ENCODE measurements at places on chromosomes 3 and 15. TPM values are rescaled to one million over a fixed set of nuclear protein-coding genes. Genes with fewer than 3 reads are reported as not detected.
A peak's percentile ranks its signal among the peaks of the same experiment; 100 is the strongest.

- DNase-seq: no peak
Measured at GRCh38 chr15:85397926-85398325, 17.5 kb downstream of the AKAP13 start.

GRCh38 chr3:188206787-188207186 lies 52.8 kb downstream of the LPP start:
- no peak for DNase-seq

Gene ZNF660
- 8.9 TPM for total RNA-seq

DNA sequence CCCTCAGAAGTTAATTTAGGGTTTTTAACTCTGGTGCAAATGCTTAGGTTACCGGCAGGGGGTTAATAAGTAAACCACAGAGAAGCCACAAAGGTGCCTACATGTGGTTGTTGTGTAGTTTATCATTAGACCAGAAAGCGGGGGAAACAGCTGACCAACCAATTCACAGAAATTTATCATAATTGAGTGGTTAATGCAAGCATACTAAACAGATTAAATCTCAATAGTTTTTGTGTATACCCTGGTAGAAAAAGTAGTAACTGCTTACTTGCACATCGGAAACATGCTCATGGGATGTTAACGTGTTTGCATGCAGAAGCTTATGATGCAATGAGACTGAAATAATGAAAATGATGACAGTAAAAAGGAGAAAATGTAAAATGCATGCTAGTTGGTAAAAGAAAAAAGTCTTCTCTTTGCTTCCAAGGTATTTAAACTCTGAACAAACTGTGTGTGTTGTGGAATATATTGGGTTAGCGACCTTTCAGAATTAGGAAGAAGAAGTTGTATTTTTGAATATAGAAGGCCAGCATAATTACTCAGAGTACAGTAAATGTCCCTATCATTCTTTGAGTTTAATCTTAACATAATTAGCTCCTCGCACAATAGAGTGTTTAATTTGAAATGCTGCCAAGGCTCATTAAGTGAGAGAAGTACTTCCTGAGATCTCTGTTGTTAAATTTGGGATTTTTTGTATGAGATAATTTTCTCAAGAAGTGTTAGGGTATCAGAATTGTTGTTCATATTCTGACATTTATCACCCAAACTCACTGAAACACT lies 316.2 kb downstream of the PTPRG start:
- no peak for DNase-seq

Gene OXTR
- 1.3 TPM for total RNA-seq

Gene SUCNR1
- 2.5 TPM for total RNA-seq

- DNase-seq: no peak
Measured at GRCh38 chr3:64612082-64612860, 75.5 kb downstream of the ADAMTS9 start.

DNA sequence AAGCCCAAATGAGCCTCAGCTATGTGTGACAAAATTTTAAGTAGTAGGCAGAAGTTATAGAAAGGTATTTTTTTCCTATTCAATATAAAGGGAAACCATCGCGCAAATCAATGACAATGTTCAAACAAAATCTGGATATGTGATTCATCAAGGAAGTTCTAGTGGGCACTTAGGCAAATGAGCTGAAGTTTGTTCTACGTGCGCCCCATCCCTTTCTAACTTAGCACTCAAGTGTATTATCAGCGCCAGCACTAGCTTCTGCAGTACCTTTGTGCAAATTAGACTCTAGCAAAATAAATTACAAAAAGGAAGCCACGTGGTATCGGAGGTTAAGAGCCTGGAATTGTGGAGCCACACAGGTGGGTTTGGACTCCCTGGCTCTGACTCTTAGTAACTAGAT lies 91.1 kb downstream of the TBL1XR1 start:
- DNase-seq: no peak

Gene RAD18
- total RNA-seq: 11.4 TPM

DNA sequence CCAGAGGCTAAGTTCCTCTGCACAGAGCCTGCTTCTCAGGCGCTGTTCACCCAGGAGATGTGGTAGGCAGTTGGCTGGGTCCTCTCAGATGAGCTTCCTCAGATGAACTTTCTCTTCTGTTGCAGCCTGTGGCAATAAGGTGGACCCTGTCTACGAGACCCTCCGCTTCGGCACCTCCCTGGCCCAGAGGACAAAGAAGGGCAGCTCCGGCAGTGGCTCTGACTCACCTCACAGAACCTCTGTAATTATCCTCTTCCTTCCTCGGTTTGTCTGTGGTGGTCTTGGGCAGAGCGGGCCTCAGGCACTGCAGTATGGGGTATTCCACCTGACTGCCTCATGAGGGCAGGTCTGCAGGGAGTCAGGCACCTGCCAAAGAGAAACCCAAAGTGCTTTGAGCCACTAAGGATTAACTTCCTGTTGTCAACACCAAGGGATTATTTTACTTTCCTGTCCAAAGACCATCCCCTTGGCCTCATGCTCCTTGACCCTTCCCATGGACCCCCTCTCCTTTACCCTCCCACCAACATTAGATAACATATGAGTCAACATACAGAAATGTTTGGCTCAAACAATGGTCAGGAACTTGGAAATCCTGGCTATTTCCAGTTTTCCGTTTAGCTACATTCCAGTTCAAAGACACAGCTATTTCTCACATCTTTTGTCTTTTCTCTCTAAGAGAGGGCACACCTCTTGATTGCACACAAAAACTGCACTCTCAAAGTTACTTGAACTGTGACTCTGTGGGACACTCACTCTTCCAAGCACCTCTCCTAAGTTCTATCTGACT lies 105.9 kb downstream of the STAC start:
- no peak for DNase-seq

Gene OR4F15
- total RNA-seq: not detected

DNA sequence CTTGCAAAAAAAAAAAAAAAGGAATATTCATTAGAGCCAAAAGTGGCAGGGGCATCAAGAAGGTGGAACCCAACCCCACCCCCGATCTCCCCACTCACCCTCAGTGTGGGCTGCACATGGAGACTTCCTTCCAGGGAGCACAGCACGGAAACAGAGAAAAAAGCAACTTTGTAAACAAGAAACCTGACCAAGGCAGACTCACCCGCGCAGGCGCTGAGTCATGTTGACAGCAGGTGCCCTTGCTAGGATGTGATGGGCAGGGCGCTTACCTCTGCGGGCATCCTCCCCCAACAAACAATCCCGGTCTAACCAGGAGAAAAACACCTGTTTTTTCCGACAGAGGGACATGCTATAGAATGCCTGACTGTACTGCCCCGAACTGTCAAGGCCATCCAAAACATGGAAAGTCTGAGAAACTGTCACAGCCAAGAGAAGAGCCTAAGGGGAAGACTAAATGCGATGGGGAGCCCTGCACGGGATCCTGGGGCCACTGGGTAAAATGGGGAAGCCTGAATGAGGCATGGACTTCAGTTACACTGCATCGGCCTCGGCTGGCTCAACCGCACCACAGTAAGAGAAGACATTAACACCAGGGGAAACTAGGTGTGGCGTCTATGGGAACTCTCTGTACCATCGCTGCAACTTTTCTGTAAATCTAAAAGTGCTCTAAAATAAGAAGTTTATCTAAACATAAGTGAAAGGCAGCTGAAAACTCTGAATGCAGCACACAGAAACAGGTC lies 66.7 kb upstream of the GATA2 start:
- no peak for DNase-seq

DNA sequence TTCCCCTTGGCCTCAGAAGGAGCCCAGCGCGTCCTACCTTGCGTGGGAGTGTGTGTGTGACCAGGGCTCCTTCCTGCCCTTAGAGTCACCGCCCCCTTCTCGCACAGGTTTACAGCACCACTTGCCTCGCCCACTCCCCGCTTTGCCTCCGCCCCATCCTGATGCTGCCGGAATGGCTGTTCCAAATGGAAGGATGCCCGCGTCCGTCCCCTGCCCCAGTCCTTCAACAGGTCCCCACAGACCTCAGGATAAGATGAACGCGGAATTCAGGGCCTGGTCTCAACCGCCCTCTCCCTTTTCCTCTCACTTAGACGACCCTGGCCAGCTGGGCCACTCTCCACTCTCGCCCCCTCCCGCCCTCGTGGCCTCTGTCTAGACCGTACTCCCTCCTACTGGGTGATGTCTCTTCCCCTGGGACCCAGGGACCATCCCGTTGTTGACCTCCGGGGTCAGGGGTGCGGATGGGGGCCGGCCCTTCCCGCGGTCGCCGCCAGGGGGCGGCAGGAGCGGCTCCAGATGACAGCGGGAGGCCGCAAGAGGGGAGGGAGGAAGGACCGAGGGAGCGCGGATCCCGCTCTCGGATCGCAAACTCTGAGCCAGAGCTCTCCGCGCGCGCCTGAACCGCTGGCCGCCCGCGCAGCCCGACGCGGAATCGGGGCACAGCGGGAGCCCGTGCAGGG lies at the start of gene THSD4:
Gene THSD4 (plus strand): TSS at position 585 of the 680 bp plus-strand sequence.
- DNase-seq: peak; percentile 73

- no peak for DNase-seq
Measured at GRCh38 chr3:57855943-57856342, 99.8 kb downstream of the SLMAP start.

Gene CLDN16
- total RNA-seq: 0.53 TPM

DNA sequence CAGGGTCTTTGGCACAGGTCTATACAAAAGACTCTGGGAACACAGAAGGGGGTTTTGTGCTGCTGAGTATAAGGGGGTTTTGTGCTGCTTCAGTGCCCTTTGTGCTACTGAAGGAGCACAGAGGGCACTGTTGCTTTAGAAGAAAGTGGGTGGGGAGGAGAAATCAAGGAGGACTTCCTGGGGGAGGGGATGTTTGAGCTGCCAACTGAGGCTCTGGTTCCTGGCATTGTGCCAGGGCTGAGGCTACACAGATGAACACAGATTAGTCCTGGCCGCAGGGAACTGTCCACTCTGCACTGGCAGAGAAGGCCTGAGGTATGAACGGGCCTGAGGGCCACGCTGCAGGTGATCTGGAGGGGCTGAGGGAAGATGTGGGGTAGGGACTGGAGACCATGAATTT lies 32.2 kb upstream of the SEC13 start:
- no peak for DNase-seq

Gene AVEN
- total RNA-seq: 11.4 TPM

Gene P2RY14
- total RNA-seq: 8.9 TPM

Gene UQCRC1
- 96.9 TPM for total RNA-seq

DNA sequence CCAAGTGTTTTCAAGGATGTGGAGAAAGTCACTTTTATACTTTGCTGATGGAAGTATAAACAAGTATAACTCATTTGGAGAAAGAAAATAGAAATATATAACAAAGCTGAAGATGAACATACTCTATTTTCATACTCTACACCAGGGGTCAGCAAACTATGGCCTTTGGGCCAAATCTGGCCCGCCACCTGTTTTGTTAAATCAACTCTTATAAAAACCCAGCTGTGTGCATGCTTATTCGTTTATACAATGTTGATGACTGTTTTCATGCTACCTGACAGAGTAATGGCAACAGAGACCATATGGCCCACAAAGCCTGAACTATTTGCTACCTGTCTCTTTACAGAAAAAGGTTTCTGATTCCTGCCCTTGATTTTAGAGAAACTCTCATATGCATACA lies 124.0 kb downstream of the NR1D2 start:
- no peak for DNase-seq

Gene SLC35A5
- 42.8 TPM for total RNA-seq

Gene FBLN2
- 236 TPM for total RNA-seq

Gene KCNAB1
- 6.2 TPM for total RNA-seq

Gene PPM1L
- total RNA-seq: 10.0 TPM

DNA sequence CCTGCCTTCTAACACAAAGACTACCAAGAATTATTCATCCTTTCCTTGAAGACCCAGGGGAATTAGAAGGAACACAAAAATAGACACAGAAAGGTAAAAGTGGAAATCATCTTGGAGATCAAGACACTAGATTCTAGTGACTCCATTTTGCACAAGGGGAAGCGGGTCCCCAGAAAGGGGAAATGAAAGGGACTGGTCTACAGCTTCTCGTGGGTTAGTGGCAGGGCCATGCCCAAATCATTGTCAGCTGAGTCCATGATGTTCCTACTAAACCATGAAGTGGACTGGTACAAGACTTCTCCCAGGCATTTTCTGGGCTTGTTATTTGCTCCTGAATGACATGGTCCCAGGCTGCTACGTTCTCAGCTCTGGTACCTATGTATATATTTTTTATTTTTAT lies 230.7 kb upstream of the TPRG1 start:
- no peak for DNase-seq

- no peak for DNase-seq
Measured at GRCh38 chr15:100245855-100246254, 95.9 kb downstream of the ADAMTS17 start.

- peak; percentile 73 for DNase-seq
Measured at GRCh38 chr3:119240101-119240590, 532 bp downstream of the B4GALT4 start.

DNA sequence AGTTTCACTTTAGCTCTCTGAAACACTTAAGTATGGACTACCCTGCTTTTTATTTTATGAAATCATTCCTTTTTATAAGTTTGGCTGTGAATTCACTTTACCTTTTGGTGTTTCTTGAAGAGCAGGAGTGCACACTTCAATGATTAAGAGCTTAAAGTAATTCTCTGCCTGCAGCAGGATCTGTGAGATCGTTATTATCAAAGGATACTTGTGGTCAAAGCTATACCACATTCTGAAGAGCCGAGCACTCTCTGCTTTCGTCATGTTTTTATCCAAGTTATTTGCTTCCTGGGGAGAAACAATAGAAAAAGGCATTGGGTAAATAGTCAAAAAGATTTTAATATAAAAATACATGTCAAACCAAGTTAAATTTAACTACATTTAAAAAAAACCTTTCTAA lies 243.7 kb downstream of the CHST2 start:
- no peak for DNase-seq

Gene GRAMD1C
- 3.0 TPM for total RNA-seq

DNA sequence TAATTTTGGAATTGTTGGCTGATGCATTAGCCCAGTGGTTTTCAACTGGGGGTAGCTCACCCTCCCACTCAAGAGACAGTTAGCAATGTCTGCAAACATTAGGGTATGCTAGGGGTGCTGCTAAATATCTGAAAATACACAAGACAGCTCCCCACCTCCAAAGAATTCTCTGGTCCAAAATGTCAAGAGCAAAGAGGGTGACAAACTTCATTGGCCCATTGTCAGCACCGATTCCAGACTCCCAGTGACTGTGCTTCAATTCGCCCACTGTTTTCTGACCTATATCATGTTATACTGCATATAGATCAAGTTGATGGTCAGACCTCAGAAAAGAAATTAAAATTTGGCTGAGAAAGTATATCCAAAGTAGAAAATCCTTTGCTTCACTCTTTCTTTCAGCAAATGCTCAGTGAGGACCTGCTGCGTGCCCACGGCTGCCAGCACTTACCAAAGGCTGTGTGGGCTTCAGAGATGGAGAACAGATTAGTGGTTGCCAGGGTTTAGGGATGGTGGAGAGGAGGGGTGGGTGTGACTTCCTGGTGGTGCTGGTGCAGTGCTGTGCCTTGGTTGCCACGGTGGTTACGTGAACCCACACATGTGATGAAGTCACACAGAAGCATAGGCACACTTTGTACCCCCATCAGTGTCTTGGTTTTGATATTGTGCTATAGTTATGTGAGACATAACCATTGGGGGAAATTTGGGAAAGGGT lies 204.0 kb downstream of the PLCL2 start:
- no peak for DNase-seq

DNA sequence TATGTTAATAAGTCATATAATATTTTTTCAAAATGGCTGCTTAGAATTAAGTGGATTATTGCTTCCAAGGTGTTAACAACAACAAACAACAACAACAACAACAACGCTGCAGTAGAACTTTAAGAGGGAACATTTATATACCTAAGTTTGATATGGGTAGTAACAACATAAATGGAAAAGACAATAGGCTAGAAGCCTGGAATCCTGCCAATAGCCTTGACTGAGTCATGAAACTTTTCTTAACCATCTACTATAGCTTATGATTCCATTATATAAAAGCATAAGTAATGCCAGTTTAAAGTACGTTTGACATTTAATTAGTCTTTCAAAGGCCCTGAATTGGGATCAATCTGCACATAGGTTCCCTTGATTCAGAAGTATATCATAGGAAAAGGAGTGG lies 31.2 kb downstream of the SATB1 start:
- no peak for DNase-seq
